MV-4-11 (cell line): ENCODE measurements at places on chromosomes 13 and 19.
A peak's percentile ranks its signal among the peaks of the same experiment; 100 is the strongest.

- no peak for DNase-seq
Observed at GRCh38 chr19:35851213-35852028, 883 bp downstream of the NPHS1 start.

- peak; percentile 50 for DNase-seq
Observed at GRCh38 chr13:24097667-24098066, 62.9 kb upstream of the SPATA13 start.

DNA sequence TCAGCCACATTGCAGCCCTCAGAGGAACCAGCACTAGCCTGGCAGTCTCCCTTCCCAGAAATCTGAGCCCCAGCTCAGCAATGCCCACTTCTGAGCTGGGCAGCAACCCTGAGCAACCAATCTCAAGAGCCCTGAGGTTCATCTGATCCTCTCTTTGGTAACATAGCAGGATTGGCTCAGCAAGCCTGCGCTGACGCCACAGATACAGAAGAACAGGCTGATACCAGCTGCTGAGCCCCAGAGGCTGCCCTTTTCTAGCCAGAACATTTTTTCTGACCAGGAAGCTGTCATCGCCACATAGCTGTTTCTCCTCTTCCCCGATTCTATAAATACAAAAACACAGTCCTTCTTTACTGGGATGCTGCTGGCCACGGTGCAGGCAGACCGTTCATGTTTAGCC, 59.8 kb downstream of the TRPM4 start:
- no peak for DNase-seq

- no peak for DNase-seq
Observed at GRCh38 chr13:94454906-94455305, 24.6 kb downstream of the DCT start.

DNA sequence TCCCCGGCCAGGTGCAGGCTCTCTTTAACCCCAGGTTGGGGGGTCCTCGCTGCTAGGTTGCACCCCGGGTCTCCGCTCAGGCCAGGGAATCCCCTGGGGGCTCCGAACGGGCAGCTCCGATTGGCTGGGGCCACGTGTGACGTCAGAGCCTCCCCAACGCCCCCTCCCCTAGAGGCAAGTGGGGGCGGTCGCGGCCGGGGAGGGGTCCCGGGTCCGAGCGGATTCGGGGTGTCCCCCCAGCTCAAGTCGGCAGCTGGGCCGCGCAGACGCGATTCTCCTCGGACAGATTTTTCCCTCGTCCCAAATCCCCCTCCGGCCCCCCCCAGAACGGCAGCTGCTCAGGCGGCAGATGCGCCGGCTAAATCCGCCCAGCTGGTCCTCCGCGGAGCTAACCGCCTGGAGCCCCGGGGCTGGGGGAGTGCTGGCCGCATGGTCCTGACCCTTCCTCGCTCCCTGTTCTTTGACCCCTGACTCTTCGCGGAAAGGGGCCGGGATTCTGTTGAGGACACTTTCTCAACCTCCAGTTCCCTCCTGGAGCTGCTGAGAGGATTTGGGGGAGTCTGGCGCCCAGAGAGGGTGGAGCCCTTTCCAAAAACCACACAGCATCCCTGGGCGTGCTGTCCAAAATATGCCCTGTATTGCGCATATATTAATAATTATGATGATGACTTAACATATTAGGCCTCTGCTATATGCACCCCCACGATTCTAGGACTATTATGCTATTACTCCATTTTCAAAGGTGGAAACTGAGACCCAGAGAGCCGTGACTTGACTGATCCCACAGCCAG, 25.4 kb upstream of the SEMA6B start:
- no peak for DNase-seq

DNA sequence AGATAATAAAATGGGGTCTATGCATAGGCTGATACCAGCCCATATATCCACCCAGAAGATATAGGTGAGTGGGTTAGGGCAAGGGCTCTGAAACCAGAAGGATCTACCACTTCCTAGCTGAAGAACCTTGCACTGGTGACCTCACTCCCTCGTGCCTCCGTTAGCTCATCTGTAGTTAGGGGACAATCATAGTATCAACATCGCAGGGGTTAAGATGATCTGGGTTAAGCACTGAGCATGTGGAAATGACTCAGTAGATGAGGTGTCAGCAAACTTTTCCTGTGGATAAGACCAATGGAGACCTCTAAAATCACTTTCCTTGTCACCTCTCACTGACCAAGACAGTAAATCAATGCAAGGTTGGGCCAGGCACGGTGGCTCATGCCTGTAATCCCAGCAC, 30.5 kb downstream of the TNFSF14 start:
- peak; percentile 53 for DNase-seq

DNA sequence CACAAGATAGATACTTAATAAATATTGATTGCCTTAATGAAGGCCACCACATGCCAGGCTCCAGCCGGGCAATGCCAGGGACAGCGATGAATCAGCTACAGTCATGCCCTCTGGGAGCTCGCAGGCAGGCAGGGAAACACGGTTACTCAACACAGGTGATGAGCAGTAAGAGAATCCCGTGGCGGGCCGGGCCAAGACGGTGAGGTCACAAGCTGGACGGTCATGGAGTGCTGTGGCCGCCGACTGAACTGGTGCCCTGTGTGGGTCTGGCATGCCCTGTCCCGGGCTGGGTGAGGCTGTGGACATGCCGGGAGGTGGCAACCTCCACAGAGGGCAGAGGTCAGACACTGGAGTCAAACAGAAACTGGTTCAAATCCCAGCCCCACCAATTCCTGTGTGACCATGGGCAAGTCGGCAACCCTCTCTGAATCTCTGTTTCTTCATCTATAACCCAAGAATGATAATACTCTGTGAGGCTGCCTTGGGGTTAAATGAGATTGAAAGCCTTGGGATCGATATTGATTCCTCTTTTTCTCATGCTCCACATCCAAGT, 13.2 kb upstream of the PAK4 start:
- DNase-seq: no peak

DNA sequence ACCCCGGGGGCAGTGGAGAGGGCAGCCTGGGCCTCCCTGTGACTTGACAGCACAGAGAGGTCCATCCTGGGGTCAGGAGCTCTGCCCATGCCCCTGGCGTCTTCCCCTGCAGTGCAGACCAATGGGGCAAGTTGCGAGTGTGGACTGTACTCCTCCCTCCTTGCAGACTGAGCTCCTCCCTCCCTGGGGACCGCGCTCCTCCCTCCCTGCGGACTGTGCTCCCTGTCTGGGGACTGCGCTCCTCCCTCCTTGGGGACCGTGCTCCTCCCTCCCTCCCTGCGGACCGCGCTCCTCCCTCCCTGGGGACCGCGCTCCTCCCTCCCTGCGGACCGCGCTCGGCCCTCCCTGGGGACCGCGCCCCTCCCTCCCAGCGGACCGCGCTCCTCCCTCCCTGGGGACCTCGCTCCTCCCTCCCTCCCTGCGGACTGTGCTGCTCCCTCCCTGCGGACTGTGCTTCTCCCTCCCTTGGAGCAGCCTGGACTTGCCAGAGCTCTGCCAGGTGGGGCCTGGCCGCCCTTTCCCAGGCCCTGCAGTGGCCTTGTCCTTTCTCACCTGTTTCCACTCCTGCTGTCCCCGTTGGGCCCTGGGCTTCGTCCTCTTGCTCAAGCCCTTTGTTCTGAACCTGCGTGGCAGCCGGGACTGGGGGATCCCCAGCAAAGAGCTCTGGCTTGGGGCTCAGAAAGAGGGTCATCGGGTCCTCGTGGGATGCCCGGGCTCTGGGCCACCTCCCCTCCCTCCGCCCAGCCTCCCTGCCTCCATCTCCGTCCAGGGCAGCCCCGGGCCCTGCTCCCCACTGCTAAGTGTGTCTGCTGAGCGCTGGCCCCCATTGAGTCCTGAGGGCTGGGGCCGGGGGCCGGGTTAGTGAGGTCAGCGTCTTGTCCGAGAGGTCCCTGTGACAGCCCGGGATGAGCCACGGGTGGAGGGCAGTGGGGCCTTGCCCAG, 6.8 kb downstream of the GAMT start:
- DNase-seq: no peak

- no peak for DNase-seq
Observed at GRCh38 chr19:3370728-3371591, 4.6 kb downstream of the NFIC start.

DNA sequence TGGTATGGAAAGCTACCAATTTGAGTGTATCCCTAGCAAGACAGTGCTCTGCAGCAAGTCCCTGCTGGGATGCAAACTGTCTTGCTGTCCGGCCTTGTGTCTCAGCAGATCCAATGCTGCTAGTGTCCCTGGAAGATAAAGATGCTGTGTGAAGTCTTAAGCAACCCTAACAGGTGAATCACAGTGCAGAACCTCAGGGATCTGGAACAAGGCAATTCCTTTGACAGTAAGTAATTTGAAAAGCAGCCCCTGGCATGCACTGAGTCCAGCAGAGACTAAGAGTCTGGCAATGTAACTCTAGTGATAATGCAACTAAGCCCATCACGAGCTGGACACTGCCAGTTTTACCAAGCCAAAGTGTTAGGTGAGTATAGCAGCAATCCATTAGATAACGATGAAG, 1.7 kb upstream of the UCHL3 start:
- DNase-seq: no peak

DNA sequence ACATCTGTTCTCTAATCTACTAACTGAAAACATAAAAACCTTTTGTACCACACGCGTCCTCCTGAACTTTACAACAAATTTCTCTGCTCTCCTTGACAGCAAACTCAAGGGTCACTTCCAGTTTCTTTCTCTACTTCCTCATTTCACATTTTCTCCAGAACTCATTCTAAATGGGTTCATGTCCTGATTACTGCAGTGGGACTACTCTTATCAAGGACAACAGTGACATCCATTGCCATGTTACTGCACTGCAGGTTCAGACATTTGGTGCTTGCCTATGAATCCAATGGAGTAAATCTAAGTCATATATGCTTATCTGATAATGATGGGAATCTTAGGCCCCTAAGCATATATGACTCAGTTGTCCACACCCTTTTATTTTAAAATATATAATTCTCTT, 35.3 kb downstream of the FPR3 start:
- peak; percentile 99 for DNase-seq

GRCh38 chr13:73873940-73874830, 260.0 kb downstream of the KLF12 start:
- no peak for DNase-seq

GRCh38 chr19:6056801-6057650, 53.3 kb downstream of the RFX2 start:
- DNase-seq: peak; percentile 99

DNA sequence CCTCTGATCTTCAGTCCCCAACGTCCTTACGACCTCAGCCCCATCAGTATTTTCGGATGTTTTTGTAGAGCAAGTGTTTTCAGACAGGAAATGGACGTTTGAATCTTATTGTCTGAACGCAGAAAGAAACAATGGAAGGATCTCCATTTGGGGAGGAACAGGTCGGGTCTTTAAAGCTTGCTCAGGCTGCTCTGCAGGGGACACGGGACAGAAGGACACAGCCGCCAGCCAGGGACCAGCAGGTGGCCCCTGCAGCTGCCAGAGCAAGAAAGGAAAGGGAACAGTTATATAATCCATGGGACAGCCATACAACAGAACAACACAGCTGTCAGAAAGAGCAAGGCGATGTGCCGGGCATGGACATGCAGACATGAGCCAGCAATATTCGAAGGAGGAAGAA, 18.5 kb upstream of the IGLON5 start:
- no peak for DNase-seq

GRCh38 chr19:472005-472858, 11.4 kb upstream of the SHC2 start:
- no peak for DNase-seq

DNA sequence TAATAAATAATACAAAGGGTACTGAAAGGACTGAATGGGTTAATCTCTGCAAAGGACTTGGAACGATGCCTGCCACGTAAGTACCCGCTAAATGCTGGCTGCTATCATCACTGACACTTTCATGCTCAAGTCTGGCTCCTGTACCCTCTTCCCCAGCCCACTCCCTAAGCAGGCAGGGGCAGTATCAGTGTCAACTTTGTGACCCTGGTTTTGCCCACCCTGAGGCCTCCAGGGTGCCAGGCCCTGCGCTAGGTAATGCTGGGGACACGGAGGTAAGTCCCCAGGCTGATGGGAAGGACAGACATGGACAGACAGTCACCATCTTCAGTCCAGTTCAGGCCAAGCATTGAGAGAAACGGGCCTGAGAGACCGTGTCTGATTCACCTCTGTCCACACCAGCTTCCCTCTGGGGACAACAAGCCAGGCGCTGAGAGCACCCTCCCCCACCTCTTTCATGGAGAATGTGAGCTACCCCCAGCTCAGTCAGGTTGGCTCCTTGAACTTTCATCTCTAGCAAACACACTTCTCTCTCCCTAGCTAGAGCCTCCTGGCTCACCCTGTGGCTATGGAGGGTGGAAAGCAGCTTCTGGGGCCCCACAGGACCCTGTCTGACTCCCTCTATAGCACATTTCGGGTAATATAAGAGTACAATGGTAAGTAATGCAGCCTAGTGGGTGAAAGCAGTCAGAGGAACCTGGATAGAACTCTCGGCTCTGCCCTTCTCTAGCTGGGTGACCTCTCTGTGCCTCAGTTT, 800 bp downstream of the ETFB start:
- peak; percentile 67 for DNase-seq

GRCh38 chr19:52498571-52498970, 28.9 kb upstream of the ZNF808 start:
- no peak for DNase-seq

- DNase-seq: no peak
Observed at GRCh38 chr19:50377517-50377916, 1.3 kb downstream of the NR1H2 start.

GRCh38 chr19:53007200-53007599, 6.5 kb upstream of the ERVV-1 start:
- no peak for DNase-seq

- no peak for DNase-seq
Observed at GRCh38 chr13:80083853-80084676, 256.9 kb downstream of the SPRY2 start.

- no peak for DNase-seq
Observed at GRCh38 chr19:5587661-5588060, 19.9 kb upstream of the TINCR start.

GRCh38 chr13:80009760-80010159, 331.2 kb downstream of the SPRY2 start:
- DNase-seq: no peak

- DNase-seq: no peak
Observed at GRCh38 chr13:112839356-112840105, 129.5 kb upstream of the MCF2L start.

DNA sequence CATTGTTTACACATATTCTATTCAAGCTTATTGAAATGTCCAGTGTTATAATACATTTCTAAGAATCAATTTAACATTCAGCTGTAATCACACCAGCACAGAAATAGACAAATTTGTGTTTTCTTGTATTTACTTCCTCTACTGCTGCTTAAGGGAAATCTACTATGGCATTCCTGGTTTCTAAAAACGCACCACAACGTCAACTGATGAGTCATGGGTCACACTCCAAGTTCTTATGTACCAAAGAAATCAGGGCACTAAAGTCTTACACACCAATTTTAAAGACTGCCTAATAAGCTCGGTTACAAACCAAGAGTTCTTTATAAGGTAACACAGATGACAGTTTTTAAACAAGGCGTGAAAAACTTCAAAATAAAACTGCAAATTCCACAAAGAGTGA, 13.2 kb downstream of the LNX2 start:
- peak; percentile 34 for DNase-seq

DNA sequence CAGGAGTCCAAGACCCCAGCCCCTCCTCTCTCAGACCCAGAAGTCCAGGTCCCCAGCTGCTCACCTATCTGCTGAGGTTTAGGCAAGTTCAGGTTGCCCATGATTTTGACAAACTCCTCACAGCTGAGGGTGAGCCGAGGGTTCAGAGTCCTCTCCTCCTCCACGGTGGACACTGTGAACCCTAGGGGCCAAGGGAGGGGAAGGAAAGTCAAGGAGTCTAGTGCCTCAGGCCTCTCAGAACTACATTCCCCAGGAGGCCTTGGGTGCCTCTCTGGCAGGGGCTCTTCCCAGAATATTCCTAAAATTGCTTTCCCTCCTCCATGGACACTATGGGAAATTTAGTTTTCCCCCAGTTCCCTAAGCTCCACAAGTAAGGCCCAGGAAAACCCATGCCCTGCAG, 3.3 kb upstream of the PHLDB3 start:
- DNase-seq: no peak
